ENCODE measurements at places on chromosomes 12 and 14.
A peak's percentile ranks its signal among the peaks of the same experiment; 100 is the strongest.

GRCh38 chr14:91048676-91049075 lies 11.8 kb downstream of the RPS6KA5 start:
- no peak for DNase-seq

- DNase-seq, result no peak
Measured at GRCh38 chr14:19771895-19772430, 1.3 kb upstream of the OR4M1 start.

DNA sequence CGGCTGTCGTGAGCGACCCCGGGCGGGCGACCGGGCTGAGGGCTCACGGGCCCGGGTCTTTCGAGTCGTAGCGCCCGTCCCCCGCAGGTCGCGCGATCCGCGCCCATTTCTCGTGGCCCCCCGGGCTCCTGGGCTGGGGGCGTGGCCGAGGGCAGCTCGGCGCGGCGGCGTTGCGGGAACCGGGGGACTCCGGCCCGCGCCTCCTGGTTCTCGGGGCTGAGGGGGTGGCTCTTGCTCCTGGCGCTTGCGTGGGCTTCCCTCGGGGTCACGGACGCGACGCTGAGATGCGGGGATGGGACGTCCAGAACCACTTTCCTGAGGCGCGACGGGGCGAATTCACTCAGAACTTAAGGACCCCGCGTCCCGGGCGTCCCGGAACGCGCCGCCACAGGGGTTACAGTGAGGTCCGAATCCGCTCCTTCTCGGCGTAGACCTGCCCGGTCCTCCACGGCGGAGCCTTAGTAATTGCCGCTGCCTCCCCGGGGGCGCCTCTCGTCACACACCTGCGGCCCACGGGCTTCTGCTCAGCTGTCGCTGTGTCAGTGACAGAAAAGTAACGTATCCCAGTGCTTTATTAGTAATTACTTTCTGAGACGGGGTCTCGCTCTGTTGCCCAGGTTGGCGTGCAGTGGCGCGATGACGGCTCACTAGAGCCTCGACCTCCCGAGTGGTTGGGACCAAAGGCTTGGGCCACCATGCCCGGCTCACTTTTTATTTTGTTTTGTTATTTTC lies 606 bp downstream of the EP400 start:
- DNase-seq, result no peak

- DNase-seq, result no peak
Measured at GRCh38 chr12:114391088-114391487, 14.9 kb downstream of the TBX5 start.

DNA sequence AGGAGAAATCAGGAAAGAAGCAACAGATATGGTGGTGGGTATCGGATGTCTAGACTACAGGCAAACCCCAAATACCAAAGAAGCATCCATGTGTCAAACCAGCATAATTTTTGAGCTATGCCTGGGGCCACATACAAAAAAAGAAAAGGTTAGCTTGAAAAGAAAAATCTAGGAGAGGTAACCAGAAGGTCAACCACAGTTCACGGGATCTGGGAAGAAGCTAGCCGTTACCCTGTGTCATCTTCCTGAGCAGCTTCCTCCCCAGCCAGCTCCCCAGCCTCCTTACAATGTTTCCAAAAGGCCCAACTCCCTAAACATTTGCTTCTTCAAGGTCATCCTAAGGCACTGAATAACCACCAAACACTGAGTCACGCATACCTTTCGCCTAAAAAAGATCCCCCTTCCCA lies 3.1 kb downstream of the SINHCAF start:
- DNase-seq, result no peak

- no peak for DNase-seq
Measured at GRCh38 chr14:77369285-77369684, 7.6 kb downstream of the TMED8 start.

DNA sequence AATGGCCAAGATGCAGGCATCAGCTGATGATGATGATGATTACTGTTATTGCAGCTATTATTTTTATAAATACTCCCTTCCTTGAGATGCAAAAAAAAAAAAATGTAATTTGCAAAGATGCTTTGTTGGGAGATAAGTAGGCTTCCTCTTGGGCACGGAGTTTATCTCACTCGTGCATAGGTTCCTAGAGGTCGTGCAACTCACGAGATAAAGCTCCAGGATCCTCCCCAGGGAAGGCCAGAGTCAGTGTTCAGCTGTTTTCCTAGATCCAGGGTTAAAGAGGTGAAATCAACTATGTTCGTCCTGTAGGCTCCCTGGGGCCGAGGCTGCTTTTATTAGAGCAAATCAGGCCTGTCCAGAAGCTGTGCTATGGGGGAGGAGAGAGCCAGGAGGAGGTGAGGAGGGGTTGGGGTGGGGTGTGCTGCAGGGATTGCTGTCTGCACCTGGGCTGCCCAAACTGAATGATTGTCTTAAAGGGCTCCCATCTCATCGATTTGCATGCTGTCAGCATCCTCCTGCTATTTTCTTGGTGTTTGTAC lies 270.3 kb downstream of the NRXN3 start:
- no peak for DNase-seq

DNA sequence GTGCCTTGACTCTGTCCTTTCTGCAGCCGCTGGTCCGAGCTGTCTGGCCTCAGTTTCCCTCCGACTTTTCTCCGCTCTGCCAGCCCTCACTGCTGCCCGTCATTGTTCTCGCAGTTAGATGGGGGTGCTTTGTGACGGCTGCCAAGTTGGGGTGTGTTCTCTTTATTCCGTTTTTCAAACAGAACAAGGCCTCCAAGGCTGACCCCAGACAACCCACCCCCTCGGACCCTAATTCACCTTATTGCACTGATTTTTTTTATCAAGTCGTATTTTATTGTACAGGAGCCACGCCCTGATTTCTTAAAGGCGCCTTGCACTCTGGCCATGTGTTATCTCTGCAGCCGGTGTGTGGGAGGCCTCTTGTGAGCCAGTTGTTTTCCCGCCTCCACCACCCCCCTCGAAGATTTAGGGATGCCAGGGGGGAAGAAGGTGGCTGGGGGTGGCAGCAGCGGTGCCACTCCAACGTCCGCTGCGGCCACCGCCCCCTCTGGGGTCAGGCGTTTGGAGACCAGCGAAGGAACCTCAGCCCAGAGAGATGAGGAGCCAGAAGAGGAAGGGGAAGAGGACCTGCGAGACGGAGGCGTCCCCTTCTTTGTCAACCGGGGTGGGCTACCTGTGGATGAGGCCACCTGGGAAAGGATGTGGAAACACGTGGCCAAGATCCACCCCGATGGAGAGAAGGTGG lies 1.3 kb downstream of the VASH1 start:
- peak; percentile 81 for DNase-seq

- no peak for DNase-seq
Measured at GRCh38 chr12:4471256-4471655, 25.6 kb upstream of the FGF6 start.

- no peak for DNase-seq
Measured at GRCh38 chr14:104317492-104317805, 179.1 kb downstream of the KIF26A start.

GRCh38 chr14:53325176-53325806 lies 172.2 kb upstream of the DDHD1 start:
- no peak for DNase-seq

DNA sequence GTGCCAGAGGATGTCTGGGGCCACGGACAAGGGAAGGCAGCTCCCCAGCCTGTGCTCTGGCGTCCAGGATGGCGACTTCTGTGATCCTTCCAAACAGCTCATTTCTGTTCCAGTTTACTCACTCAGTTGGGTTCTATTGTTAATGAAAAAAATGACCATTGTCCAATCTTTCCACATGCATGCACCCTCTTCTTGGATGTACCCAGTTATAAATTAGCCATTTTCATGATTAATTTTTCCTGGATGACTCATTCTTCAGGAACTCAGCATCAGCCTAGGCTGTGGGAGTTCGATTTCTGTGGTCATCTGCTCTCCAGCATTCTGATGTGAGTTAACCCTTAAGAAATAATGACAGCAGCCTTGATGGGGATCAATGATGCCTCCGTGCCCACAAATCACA lies 926.8 kb downstream of the BCL11B start:
- DNase-seq, result no peak

GRCh38 chr12:69936766-69937165 lies 111.7 kb downstream of the MYRFL start:
- no peak for DNase-seq

- no peak for DNase-seq
Measured at GRCh38 chr12:102095677-102096263, 24.1 kb downstream of the NUP37 start.

DNA sequence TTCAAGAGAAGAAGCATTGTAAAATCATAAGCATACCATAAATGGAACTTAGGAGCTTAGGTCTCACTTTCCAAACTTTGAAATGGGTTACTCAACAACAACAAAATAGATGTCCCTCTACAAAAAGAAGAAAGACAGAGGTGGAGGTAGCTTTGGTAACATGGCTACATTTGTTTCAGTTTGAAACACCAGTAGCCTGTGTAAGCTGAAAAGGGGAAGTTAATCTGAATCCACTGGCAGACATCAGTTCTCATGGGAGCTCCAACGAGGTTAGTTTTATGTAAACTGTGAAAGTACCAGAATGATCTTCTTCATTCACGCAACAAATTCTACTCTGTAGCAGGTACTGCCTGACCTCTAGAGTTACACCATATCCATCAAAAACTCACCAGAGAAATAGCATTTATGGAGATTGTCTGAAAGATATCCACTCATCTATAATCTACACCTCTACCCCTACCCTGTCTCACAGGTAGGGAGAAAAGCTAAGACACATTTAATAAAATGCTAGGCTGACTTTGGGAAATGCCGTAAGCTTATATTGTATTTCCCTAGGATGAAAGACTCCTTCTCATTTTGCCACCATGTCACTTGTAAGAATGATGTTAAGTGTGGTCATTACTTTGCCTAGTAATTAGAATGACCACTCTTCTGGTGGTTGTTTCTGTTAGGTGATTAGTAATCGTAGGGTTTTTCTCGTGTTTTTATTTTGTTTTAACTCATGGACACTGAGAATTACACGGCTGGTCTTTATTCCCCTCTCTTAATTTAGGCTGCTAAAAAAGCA lies 224.1 kb downstream of the ASCL1 start:
- no peak for DNase-seq

DNA sequence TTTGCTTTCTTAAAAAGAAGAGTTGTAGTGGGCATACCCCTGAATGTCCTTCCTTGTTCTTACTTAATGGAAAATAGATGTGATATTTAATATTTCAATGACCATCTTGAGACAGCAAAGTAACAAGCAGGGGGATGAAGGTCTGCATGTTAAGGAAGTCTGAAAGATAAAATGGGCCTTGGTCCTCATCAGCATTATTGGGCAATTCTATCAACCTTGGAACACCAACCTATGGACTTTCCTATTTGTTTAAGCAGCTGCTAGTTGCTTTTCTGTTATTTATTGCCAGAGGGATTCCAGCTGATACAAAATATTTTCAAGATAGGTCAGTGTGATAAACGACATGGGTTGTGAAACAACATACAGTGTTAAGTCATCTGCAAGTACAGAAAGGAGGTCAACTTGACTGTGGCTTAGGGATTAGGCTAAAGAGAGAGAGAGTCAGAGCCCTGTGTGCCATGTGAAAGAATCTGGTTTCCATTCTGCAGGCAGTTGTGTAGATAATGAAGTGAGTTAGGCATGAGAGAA lies 16.4 kb upstream of the A2M start:
- no peak for DNase-seq

- DNase-seq, result no peak
Measured at GRCh38 chr14:103846097-103846496, 1.3 kb downstream of the PPP1R13B start.

- DNase-seq, result no peak
Measured at GRCh38 chr12:2320841-2321240, 268.1 kb downstream of the CACNA1C start.

- DNase-seq, result no peak
Measured at GRCh38 chr12:72272731-72273498, 745 bp downstream of the TRHDE start.

- no peak for DNase-seq
Measured at GRCh38 chr12:58414398-58414871, 473.1 kb downstream of the ATP23 start.

DNA sequence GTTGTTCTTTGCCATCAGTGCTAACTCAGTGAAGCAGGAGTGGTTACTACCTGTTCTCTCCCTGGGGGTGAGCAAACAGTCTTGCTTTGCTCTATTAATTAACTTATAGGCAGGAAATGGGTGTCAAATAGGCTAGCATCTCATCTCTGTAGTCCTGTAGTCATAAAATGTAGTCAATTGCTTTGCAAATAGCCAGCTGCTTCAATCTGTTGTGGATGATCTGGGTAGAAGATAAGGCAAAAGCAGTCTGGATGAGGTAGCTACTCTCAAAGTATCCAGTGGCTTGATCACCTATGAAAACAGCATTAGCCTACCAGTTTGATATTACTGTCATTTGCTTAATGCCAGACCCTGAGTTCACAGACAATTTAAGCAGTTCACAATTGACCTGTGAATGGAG lies 369.0 kb upstream of the TMTC1 start:
- no peak for DNase-seq

DNA sequence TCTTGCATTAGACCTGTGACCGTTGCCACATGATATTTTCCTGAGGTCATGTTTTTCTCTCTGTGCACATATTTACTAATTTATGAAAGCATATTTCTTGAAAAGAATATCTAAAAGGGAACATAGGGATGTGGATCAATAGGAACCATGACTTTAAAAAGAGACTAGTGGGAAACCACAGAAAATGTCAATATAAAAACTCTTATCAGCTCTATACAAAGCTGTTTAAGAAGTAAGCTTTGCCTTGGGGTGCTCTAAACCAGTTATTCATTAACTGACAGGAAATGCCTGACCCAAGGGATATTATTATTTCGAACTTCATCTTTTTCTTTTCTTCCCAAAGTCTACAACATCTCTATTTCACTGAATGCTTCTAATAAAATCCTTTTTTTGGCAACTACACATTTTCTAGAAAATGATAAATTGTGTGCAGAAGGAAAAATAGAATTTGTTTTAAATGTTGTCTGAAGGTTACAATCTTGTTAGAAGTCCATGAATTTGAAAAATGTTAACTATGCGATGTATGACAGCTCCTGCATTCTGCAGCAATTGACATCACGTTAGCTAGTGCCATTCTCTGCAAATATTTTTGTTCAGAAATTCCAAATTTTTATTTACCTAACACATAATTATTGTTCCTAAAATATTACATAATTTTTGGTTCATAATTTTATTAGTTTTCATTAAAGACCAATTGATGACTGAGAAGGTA lies 345.0 kb downstream of the SLC16A7 start:
- DNase-seq, result no peak

DNA sequence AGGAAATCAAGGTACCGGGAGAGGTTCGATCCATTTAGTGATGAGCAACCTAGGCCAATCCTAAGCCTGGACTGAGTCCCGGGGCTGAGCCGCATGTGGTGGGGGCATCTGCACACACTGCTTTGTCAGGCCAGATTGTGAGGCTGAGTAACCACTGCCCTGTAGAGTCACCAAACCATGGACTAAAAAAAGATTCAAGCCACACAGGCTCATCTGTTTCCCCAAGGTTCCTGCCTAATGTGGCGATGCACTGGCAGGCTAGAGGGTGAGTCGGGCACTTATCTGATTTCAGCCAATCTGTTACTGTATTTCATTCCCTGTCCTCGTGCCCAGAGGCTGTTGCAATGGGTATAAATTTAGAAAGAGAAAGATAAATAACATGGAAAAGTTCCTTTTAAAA lies 140.8 kb downstream of the TTC7B start:
- DNase-seq, result no peak
